ENCODE measurements at places on chromosomes 6 and 20. TPM values are rescaled to one million over a fixed set of nuclear protein-coding genes. Genes with fewer than 3 reads are reported as not detected.

GRCh38 chr20:38603286-38603685, 1.7 kb downstream of the ARHGAP40 start:
- H3K36me3 ChIP-seq: no peaks in the 10 kb centered on the region
- no peak overlapping the region for H3K4me3 ChIP-seq
- H3K27me3 ChIP-seq: peaks cover 55% of the 10 kb centered on the region
- H3K27ac ChIP-seq: no peak overlapping the region
- H3K4me1 ChIP-seq: peaks cover 7% of the 10 kb centered on the region
- DNase-seq: no peak

DNA sequence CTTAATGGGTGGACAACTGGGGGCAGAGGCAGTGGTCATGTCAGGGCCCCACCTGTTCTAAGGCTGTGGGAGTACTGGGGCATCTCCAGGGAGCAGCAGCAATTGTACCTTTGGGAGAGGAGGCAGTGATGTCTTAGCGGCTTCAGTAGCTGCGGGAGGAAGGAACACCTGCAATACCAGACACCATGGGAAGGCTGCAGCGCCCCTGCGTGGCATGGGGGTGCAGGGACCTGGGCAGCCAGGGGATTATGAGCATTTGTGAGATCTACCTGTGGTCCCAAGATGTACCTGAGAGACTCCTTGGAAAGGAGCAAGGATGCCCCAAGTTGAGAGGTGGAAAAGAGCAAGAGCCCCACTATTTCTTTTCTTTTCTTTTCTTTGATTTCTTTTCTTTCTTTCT, 112.1 kb upstream of the GPR6 start:
- no peak overlapping the region for H3K4me3 ChIP-seq
- H3K27ac ChIP-seq: no peak overlapping the region
- DNase-seq: no peak

DNA sequence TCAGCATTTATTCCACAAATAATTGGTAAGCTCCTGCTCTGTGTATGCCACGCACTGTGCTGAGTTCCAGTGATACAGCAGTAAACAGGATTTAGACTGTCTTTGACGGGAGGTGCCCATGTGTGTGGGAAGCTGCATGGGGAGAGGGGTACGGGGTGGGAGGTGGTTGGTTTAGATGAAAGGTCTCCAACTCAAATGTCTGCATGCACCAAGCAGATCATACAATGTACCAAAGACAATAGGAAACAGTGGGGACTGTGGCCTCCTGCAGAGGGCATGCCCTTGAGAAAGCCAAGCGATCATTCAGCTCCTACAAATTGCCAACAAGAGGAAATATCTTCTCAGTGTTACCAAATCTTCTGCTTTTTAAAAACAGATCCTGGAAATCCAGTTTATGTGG, 36.1 kb downstream of the SLC22A2 start:
- peaks cover 9% of the 10 kb centered on the region for H3K27me3 ChIP-seq
- no peak overlapping the region for H3K27ac ChIP-seq
- no peaks in the 10 kb centered on the region for H3K4me1 ChIP-seq
- no peak for DNase-seq

DNA sequence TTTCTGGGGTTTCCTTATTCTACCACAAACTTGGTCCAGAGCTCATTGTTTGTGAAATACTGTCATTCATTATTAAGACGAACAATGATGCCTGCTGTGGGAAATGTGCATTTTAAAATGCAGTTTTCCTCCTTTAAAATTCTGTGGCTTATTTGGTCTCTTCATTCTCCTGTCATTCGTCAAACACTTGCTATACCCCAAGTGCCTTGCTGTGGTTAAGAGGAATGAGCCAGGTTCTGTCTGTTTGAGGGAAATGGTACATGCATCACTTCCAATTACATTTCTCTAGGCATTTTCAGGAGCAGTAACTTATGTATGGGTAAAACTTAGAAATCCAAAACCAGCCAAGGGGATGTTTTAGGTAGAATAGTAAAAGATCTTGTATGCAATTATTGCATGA, 1087.7 kb downstream of the KIF16B start:
- H3K4me3 ChIP-seq: no peak overlapping the region
- no peaks in the 10 kb centered on the region for H3K27me3 ChIP-seq
- H3K27ac ChIP-seq: no peak overlapping the region
- DNase-seq: no peak
- no peaks in the 10 kb centered on the region for H3K36me3 ChIP-seq
- no peaks in the 10 kb centered on the region for H3K4me1 ChIP-seq

NKAIN4 gene
- not detected for total RNA-seq

All from activated CD8-positive, alpha-beta T cell treated with anti-CD3 and anti-CD28 coated beads, Interleukin-2, amount 10 ng/mL, durations not matched to agents 7 days and 5 days (primary cell).